ENCODE measurements at places on chromosomes 1 and 21.
A peak's percentile ranks its signal among the peaks of the same experiment; 100 is the strongest.

- DNase-seq, result no peak
Measured at GRCh38 chr1:25033828-25034705, 104.0 kb upstream of the RUNX3 start.

DNA sequence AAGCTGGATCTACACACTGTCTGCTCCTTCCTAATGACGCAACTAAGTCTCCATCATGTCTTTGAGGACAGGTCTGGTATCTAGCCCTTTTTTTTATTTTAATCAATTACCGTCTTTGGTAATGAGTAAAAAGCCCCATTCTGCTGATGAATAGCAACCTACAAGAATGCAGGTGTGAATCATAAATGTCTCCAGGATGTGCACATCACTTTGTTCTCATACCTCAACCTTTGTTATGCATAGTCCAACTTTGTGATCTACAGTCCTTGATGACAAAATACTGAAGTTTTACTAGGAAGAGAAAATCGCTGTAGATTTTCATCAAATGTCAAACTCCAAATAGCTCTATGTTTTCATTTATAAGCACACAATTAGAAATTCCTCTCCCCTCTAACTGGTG, 39.3 kb downstream of the PLPPR5 start:
- no peak for DNase-seq

DNA sequence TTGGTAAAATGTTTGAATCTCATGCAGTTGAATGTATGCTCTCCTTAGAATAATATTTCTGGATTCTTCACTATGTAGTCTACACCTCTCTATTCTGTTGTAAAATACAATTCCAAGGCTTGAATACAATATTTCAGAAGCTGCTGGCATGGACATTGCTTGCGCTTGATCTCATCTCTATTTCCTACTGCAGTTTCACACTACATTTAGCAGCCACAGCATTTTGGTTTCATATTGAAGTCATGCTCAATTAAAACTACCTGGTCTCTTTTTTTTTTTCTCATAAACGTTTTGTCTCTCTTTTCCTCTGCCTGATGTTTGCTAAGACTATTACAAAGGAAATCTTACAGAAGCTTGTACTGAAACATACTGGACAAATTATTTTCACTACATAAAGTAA, 631.0 kb upstream of the TMPRSS15 start:
- DNase-seq, result no peak

DNA sequence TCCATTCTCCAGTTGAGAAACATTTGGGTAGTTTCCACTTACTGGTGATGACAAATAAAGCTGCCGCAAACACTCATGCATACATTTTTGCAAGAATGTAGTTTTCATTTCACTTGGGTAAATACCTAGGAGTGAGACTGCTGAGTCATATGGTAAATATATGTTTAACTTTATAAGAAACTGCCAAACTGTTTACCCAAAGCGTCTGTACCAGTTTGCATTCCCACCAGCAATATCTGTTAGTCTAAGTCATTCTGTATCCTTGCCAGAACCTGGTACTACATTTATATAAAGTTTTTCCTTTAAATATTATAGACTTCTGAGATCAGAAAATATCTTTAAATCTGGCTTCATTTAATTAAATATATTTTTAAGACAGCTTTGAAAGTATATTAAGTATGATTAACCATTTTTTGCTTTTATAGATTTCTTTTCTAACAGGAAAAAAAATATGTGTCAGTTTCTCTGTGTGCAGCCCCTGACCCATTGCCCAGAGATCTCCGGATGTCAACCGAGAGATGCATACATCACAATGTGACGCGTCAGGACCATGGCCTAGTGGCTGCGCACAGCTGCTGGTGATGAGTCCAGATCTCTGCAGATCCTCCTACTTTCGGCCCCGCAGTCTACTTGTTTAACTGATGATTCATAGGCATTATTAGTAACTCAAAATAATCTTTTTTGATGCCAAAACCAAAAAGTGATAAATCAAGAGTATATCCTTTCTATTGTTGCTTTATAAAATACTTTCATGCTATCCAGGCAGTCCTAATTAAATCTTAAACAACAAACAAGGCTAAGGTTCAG, 227.1 kb upstream of the MAP1LC3C start:
- DNase-seq, result no peak

- no peak for DNase-seq
Measured at GRCh38 chr21:10272216-10272615, 249.2 kb upstream of the TPTE start.

GRCh38 chr1:4002061-4002521, 102.0 kb upstream of the C1orf174 start:
- DNase-seq, result no peak

GRCh38 chr1:75908717-75909152, 23.5 kb downstream of the ASB17 start:
- peak; percentile 44 for DNase-seq

DNA sequence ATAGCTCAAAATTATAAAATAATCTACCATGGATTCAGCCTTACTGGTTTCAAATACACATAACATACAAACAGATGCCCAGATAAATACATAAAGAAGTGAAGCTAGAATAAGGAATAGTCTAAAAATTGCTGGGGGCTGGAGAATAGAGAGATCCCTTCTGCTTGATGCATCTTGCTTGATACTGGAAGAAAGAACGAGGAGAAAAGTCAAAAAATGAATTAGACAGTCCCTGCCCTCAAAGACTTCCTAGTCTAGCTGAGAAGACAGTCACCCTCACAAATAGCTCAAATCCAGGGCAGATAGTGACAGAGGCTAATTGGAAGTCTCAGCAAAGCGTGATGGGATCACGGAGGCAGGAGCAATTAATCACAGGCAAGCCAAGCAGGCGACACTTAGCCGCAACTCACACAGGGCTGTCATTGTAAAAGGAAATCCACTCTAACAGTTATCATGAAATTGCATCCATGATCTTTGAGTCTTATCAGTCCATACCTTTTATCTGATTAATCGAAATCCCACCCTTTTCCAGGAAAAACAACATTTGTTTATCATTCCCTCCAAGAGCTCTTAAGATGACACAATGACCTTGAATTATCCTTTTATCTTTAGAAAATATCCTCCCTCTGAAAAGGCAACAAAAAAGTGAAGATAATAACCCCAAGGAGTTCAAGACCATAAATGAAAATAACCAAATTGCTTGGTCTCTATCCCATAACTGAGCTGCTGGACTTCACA, 59.7 kb upstream of the TIAM1 start:
- no peak for DNase-seq

DNA sequence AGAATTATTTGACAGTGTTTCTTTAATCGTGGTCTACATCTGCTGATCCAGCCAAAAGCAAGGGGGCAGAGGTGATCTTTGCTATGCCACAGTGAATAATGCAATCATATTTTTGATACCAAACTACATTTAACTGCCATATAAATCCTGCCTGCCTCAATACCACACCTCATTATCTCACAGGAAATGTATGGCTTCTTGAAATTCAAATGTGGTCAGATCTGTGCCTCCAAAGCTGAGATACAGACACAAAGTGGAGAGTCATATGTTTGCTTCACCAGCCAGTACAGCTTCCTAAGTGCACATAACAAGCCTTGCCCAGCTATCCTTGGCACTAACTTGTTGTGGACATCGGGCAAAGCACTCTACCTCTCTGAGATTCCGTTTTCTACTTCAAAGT, 250.0 kb upstream of the NFIA start:
- DNase-seq, result no peak

DNA sequence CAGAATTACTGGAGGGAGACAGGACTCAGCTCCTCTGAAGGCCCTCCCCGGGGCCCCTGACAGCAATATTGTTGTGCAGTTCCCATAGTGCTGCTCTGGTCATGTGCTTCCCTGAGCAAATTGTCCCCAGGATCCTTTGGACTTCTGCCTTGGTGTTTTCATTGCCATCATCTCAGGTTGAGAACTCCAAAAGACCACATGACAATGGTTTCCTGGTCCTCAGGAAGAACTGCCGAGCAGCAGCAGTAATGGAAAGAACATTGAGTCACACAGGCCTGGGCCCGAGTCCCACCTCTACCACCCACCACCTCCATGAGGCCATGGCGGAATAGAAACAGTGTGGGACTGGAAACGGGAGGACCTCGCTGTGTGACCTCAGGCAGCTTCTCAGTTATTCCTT, 6.3 kb upstream of the CTTNBP2NL start:
- no peak for DNase-seq

- no peak for DNase-seq
Measured at GRCh38 chr1:10146391-10146790, 64.0 kb upstream of the KIF1B start.

GRCh38 chr1:193705554-193705981, 519.2 kb upstream of the B3GALT2 start:
- DNase-seq, result no peak

DNA sequence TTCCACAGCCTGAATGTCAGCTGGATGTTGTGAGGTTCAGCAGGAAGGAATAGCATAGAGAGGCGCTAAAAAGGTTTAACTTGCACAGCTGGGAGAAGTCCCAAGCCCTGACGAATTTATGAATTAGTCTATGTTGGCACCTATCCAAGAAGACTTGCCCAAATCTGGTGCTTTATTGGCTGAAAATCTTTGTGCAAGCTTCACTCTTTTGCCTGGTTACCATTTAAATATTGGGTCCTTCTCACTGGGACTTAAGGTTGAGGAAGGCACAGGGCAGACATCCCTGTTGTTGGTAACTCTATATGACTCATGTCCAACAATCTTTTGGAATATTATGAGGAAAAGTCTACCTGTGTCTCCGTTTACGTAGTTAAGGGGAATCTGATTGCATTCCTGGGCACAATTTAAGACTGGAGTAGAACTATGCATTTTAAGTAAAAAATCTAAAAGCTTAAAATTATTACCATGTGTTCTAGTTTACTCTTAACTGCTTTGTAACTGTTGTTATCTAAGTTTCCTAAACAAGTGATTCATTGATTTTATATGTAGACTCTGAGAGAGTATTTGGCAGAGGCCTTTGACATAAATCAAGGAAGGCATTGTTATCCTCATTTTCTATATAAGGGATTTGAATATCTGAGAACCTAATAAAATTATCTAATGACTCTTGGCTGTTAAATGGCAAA, 181.7 kb upstream of the DPYD start:
- DNase-seq, result no peak

GRCh38 chr1:189939967-189940366, 537.7 kb downstream of the BRINP3 start:
- DNase-seq, result no peak

- DNase-seq, result no peak
Measured at GRCh38 chr1:9759939-9760338, 63.8 kb downstream of the CLSTN1 start.

DNA sequence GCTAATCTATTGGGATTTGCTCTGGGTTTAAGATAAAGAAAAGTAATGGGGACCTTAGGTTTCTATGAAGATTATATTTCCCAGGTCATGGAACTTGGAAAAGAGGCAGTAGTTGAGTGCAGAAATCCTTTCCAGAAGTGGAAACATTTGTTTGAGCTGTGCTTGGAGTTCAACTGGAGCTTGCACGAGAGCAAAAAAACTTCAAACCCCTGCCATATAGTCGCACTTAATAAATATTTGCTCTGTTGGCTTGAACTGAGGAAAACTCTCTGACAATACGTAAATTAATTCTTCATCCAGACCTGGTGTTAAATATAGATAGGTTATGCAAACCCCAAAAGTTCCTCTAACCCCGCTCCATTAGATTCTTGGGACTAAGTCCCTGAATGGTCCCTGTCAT, 52.8 kb upstream of the COL24A1 start:
- DNase-seq, result no peak

- DNase-seq, result no peak
Measured at GRCh38 chr21:36688324-36688723, 10.6 kb upstream of the SIM2 start.

- DNase-seq, result no peak
Measured at GRCh38 chr1:147631839-147632238, 38.5 kb downstream of the ACP6 start.

- peak; percentile 55 for DNase-seq
Measured at GRCh38 chr1:21262293-21263051, 27.8 kb downstream of the ECE1 start.

- DNase-seq, result no peak
Measured at GRCh38 chr1:203170625-203171330, 4.8 kb downstream of the MYBPH start.

DNA sequence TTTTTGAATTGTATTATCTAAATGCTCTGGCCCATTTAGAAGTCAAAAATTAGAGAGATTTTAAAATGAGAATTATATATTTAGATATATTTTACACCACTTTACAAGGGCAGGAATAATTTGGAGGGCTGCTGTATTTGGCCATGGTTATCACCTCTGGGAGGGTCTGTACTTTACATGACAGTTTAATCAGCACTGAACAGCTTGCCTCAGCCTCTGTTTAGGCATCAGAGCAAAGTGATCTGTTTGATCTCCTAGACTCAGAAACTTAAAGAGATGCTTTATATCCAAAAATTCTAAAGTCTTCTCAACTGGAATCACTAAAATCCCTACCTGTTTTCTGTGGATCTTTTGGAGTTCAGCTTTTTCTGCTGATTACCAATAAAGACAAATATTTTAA, 5.4 kb upstream of the SPTA1 start:
- DNase-seq, result no peak

DNA sequence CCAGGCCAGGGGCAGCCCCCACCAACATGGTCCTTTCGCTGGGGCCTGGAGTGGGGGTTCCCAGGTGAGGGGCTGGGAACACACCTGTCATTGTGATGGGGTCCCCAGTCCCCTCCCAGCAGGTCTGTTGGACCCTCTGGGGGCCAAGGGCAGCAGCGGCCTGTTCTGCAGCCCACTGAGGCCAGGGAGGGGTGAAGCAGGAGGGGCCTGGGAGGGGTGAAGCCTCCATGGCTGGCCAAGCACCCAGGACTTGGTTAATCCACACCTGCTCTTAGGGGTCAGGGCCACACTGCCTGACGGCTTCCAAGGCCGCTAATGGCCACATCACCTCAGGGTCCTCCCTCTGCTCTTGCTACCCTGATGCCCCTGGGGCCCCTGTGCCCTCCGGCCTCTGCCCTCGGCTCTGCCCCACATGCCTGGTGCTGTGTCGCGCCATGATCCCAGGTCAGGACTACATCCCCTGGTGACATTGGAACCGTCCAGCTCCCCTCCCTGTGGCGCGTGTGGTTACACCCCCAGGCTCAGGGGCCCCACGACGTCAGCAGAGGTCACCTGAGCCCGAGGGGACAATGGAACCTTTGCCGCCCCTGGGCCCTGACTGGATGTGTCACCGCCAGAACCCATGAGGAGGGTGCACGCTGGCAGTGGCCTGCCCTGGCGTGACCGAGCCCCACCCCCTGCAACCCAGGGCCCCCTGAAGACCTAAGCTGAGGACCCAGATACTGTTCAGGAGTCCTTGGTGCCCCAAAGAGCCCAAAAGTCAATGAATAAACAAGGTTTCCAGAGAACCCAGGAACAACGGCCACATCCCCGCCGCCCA, 7.0 kb downstream of the TNFRSF18 start:
- no peak for DNase-seq

DNA sequence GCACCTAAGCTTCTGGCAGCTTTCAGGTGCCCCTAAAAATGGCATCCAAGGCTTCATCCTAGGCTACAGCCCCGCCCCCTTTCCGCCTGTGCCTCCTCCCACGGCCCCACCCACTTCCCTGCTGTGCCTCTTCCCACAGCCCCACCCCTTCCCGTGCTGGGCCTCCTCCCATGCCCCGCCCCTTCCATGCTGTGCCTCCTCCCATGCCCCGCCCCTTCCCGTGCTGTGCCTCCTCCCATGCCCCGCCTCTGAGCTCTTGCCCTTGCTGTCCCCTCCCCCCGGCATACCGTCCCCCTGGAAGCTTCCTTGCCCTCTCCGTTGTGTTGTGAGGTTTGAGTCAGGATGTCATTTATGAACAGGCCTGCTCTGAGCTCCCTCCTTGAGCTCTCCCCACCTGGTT, 228.5 kb upstream of the AJAP1 start:
- DNase-seq, result no peak
